ENCODE measurements at places on chromosomes 3 and 15. TPM values are rescaled to one million over a fixed set of nuclear protein-coding genes. Genes with fewer than 3 reads are reported as not detected.

Gene APOD
- total RNA-seq: not detected

Gene IL17RC
- total RNA-seq: 0.25 TPM

Gene HCN4
- total RNA-seq: not detected

Gene MAPK6
- total RNA-seq: 27.3 TPM

Gene CHRNA3
- total RNA-seq: not detected

Gene IMP3
- total RNA-seq: 80.3 TPM

Gene SMCO1
- total RNA-seq: not detected

Gene NMNAT3
- 5.9 TPM for total RNA-seq

Gene CPNE4
- not detected for total RNA-seq

Gene CCR2
- not detected for total RNA-seq

Gene GOLGA6A
- total RNA-seq: not detected

Gene GABRA5
- total RNA-seq: not detected

Gene LRRN1
- total RNA-seq: 0.16 TPM

Gene FRMD4B
- 8.3 TPM for total RNA-seq

Gene FOXL2
- total RNA-seq: not detected

Gene AP4E1
- total RNA-seq: 9.0 TPM

Gene GHSR
- total RNA-seq: not detected

Gene GOLGA8G
- not detected for total RNA-seq

Gene ALPK3
- total RNA-seq: 0.05 TPM

Gene GOLGA8K
- total RNA-seq: 0.25 TPM

Gene OR5K4
- not detected for total RNA-seq

Gene TMEM108
- total RNA-seq: not detected

Gene NEK10
- total RNA-seq: 0.57 TPM

Gene UPK1B
- total RNA-seq: 0.25 TPM

Gene MYO1E
- 8.0 TPM for total RNA-seq

Gene NCK1
- 31.9 TPM for total RNA-seq

Gene CCDC14
- total RNA-seq: 52.4 TPM

Gene LRTM1
- not detected for total RNA-seq

Gene WDR93
- total RNA-seq: not detected

Gene OR5K2
- not detected for total RNA-seq

Gene PROS1
- 0.47 TPM for total RNA-seq

Gene DPPA4
- 1.5 TPM for total RNA-seq

Gene PPP4R2
- total RNA-seq: 91.5 TPM

Gene LSMEM2
- total RNA-seq: not detected

Gene SCG3
- not detected for total RNA-seq

Gene CX3CR1
- 0.16 TPM for total RNA-seq

Gene CPOX
- 40.3 TPM for total RNA-seq

Gene TSEN2
- total RNA-seq: 19.4 TPM

Gene PRR23B
- total RNA-seq: not detected

Gene ARGFX
- total RNA-seq: not detected

Gene RHCG
- not detected for total RNA-seq

Gene C2CD4A
- total RNA-seq: 0.73 TPM

Gene CFAP100
- not detected for total RNA-seq

Gene CLPX
- 65.2 TPM for total RNA-seq

Gene CILP
- total RNA-seq: not detected

Gene TTC21A
- 2.3 TPM for total RNA-seq

Gene WWTR1
- 0.46 TPM for total RNA-seq
